ENCODE measurements at places on chromosomes 4 and X.
A peak's percentile ranks its signal among the peaks of the same experiment; 100 is the strongest.

GRCh38 chrX:51876441-51876840 lies 17.0 kb upstream of the MAGED1 start:
- H3K4me3 ChIP-seq, result no peak overlapping the region
- no peak overlapping the region for H3K27ac ChIP-seq
- no peaks in the 10 kb centered on the region for H3K4me1 ChIP-seq
- DNase-seq, result peak; percentile 69

GRCh38 chrX:37796805-37797204 lies 16.9 kb downstream of the CYBB start:
- H3K4me3 ChIP-seq, result no peak overlapping the region
- no peaks in the 10 kb centered on the region for H3K4me1 ChIP-seq
- DNase-seq, result no peak
- H3K27ac ChIP-seq, result no peak overlapping the region

DNA sequence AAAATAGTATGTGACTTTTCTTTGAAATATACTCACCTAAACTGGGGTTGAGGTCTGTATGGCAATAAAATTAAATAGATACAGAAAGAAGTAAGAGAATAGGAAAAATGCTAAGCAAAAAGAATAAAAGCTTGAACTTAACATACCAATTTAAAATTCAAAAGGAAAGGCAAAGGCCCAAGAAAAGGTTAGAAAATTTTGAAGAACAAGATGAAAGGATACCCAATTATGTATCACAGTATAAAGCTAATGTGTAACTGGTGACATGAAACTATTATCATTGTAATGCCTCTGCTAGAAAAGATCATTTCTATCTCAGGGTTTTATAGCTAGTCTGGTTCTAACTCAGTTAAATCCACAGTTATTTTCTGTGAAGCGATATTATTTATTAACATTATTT lies 99.1 kb downstream of the PDLIM5 start:
- H3K27ac ChIP-seq, result no peak overlapping the region
- peaks cover 2% of the 10 kb centered on the region for H3K36me3 ChIP-seq
- no peaks in the 10 kb centered on the region for H3K27me3 ChIP-seq
- peaks cover 42% of the 10 kb centered on the region for H3K4me1 ChIP-seq

DNA sequence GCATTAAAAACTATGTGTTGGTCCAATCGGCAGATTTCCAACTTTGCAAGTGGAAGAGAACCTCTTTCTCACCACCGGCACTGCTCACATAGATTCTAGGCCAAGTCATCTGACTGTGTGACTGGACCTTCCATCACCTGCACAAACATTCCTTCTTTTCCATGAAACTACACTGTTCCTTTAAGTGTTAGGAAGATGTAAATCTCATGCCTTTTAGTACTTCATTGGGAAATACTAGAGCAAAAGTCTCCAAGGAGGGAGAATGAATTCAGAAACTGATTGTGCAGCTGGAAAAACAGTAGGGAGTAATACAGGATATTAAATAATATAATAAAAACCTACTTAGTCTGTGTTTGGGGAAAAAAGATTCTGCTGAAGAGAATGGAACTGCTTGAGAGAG lies 238.2 kb downstream of the GPC3 start:
- H3K27ac ChIP-seq, result no peak overlapping the region
- H3K36me3 ChIP-seq, result no peaks in the 10 kb centered on the region
- DNase-seq, result no peak
- no peak overlapping the region for H3K4me3 ChIP-seq

DNA sequence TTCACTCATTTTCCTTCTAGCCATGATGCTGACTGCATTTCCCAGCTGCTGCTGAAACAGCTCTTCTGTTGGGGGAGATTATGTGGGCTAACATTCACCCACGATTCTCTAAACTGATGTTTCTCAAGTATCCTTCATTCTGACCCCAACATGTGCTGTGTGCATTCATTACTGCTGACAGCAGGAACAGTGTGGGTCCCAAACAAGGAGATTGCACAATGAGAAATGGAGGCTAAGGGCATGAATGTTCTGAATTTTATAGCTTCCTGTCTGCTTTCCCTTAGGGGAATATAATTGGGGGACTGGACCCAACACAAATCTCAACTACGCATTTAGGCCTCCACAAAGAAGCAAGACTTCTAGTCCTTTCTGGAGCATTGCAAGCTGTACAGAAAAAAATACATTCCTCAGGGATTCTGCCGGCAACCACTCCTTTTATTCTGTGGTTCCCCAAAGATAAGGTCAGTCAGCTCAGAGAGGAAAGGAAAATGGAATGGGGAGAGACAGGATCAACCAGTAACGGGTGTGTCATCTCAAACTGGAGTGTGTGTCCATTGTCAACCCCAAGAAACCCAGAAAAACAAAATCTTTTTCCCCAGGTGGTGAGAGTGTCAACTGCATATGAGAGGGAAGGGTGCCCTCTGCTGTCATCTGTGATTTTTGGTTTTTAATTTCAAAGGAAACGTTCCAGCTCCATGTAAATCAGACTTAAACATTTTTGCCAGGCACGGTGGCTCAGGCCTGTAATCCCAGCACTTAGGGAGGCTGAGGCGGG lies 81.5 kb upstream of the EGFL6 start:
- peak overlapping the region; percentile 99 for H3K27ac ChIP-seq
- peaks cover 28% of the 10 kb centered on the region for H3K4me1 ChIP-seq
- no peaks in the 10 kb centered on the region for H3K36me3 ChIP-seq
- H3K4me3 ChIP-seq, result no peak overlapping the region

GRCh38 chrX:43655151-43656004 lies 721 bp upstream of the MAOA start:
- peak overlapping the region; percentile 98 for H3K27ac ChIP-seq
- H3K4me3 ChIP-seq, result peak overlapping the region; percentile 57
- no peaks in the 10 kb centered on the region for H3K4me1 ChIP-seq
- no peaks in the 10 kb centered on the region for H3K36me3 ChIP-seq
- peak; percentile 23 for DNase-seq

DNA sequence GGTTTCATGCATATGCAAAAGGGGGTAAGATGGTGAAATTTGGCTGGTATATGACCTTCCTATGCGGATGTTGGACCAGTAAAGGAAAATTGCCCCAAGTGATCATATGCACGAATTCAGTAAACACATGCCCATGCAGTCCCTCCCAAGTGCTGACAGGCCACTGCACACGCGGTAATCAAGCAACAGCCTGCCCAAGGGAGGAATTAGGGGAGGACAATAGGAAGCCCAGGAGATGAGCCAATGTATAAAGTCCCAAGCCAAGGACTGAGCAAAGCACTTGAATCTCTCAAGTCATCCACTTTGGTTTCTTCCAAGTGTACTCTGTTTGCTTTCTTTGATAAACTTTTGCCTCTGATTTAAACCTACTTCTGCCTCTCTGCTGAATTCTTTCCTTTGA lies 21.1 kb downstream of the MAGEB16 start:
- H3K36me3 ChIP-seq, result no peaks in the 10 kb centered on the region
- no peaks in the 10 kb centered on the region for H3K27me3 ChIP-seq
- H3K4me1 ChIP-seq, result no peaks in the 10 kb centered on the region
- DNase-seq, result no peak
- no peak overlapping the region for H3K4me3 ChIP-seq
